Stimulated activated CD8-positive, alpha-beta memory T cell treated with anti-CD3 and anti-CD28 coated beads, Interleukin-4, amount 100 ng/mL, for 4 hours (primary cell): ENCODE measurements at places on chromosomes 4 and X.

DNA sequence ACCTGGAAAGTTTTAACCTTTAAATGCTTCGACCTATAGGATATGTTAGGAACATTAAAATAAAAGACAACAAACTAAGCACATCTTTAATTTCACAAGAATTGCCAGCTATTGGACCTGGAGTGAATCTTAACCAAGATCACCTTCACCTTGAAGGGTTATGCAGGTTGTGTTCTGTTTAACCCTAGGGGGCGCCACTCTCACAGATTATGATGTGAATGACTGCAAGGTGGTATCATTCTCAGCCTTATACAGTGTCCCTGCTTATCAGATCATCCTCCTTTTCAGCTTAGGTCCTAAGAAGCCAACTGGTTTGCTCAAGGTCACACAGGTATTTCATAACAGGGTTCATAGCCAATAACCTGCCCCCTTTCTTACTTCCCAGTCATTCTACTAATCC lies 23.5 kb downstream of the INTS6L start:
- DNase-seq: no peak

DNA sequence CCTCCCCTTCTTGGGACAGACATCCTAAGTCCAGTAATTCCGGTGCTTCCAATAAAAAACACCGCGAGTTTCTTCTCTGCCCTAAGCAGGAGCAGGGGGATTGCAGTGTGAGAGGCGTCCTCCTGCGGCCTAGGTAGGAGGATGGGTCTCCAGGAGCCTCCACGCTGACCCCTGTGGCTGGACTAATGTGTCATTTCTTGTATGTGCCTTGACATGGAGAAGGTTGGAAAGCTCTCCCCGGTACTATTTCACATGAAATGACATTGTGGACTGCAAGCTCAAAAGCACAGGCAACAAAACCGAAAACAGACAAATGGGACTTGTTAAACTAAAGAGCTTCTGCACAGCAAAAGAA lies 66.6 kb upstream of the ENPP6 start:
- DNase-seq: no peak

- DNase-seq: no peak
These were observed 18.6 kb downstream of the SEC24D start for GRCh38 chr4:118817178-118817930.

GRCh38 chr4:87580057-87580456 lies 28.3 kb upstream of the DSPP start:
- no peak for DNase-seq

DNA sequence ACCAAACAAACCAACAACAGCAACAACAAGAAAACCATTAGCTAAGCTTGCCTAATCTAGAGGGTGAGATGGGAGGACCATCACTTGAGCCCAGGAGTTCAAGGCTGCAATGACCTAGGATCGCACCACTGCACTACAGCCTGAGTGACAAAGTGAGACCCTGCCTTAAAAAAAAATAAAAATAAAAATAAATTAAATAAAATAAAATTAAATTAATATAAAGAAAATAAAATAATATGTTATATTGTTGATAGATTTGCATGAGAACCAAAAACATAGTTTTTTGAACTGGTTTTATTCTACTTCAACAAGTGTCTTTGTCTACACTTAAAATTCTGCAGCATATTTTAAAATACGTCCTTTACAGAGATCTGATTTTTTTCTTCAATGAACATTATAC lies 2683.1 kb downstream of the ARAP2 start:
- no peak for DNase-seq

- DNase-seq: no peak
These were observed 106.2 kb upstream of the PUDP start for GRCh38 chrX:7254144-7254543.

GRCh38 chr4:7382634-7383014 lies 52.1 kb downstream of the PSAPL1 start:
- no peak for DNase-seq

DNA sequence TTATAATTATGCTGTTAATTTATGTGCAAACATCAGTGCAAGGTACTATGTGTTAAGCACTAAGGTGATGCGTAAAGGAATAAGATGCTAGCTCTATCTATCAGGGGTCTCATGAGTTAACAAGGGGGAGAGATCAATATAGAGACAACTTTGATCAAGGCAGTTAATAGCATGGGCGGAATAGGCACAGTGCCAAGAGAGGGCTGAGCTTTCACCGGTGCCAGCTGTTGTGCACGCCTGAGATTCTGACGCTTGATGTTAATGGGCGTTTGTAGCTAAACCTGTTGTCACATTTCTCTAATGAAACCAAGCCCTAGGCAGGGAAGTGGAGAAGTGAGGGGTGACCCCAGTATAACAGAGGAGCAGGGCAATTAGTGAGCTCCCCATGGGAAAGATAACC lies 86.0 kb upstream of the NMU start:
- DNase-seq: no peak

DNA sequence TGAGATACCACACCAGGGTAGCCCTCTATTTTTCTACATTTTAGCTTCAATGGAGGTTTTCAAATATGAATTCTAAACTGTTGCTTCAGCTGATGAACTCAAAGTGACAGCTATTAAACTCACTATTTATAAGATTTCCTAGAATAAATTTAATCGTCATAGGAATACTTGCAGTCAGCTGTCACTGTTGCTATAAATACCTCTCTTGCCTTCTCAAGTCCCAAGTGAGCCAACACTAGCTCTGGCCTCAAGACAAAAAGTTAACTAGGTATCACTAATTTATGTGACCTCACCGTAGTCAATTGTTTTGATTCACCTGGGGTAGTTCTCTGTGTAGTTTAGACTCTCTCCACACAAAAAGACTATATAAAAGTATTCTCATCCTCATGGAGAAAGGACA lies 34.3 kb upstream of the PROM1 start:
- no peak for DNase-seq

DNA sequence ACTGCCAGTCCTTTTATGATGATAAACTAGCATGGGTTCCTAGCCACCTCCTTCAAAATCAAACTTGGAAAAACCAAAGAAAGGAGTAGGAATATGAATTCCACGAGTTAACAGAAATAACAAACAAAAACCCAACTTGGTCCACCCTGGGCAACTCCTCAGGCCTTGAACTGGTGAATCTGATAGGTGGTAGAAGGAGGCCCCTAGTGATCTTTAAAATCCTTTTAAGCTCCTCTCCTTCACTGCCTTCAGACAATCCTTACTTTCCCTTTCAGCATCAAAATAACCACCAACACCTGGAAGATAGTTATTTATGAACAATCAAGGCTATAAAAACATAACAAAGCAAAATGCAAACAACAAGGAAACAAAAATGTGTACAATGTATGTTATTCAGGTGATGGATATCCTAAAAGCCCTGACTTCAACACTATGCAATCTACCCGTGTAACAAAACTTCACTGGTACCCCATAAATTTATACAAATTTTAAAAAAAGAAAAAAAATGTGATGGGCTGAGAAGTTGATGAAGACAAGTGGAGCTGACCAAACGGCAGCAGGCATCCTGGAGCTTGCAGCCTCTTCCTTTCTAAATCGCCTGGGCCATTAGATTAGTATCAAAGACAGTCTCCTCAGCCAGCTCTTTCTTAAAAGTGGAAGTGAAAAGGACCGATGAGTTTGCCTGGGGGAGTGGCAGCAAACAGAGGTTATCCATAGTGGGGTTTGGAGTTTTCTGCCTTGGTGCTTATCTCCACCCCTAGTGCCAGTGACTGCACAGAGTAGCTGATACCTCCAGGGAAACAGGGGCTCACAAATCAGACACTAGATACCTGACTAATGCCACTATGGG lies 179.6 kb downstream of the TMA16 start:
- DNase-seq: no peak

GRCh38 chr4:115054836-115055235 lies 58.6 kb downstream of the NDST4 start:
- no peak for DNase-seq

DNA sequence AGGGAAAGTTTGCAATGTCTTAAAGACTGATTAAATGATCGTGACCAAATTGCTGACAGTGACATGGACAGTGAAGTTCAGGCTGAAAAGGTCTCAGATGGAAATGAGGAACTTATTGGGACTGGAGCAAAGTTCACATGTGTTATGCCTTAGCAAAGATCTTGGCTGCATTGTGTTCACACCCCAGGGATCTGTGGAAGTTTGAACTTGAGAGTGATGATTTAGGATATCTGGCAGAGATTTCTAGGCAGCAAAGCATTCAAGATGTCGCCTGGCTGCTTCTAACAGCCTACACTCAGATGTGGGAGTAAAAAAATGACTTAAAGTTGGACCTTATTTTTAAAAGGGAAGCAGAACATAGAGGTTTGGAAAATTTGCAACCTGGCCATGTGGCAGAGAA lies 21.4 kb downstream of the SCARB2 start:
- DNase-seq: no peak

- DNase-seq: no peak
These were observed 34.6 kb downstream of the PDLIM5 start for GRCh38 chr4:94486372-94486801.

- DNase-seq: peak; percentile 61
These were observed 20.2 kb downstream of the WDR1 start for GRCh38 chr4:10096201-10096977.

DNA sequence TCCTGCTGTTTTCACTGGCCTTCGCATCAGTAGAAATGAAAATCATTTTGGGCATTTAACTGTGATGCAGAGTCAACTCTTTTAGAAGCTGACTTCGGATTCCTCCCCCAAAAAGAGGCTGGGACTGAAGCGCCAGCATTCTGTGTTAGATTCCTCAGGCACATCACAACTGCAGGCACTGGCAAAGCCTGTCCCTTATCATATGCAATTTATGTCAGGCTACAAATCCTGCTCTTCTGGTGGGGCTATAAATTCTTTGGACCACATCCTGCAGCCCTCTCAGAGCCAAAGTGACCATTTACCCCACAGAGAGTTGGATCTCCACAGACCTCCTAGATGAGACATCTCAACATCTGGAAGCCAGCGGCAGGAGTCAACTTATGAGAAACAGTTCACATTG lies 138.4 kb downstream of the CBR4 start:
- DNase-seq: no peak

DNA sequence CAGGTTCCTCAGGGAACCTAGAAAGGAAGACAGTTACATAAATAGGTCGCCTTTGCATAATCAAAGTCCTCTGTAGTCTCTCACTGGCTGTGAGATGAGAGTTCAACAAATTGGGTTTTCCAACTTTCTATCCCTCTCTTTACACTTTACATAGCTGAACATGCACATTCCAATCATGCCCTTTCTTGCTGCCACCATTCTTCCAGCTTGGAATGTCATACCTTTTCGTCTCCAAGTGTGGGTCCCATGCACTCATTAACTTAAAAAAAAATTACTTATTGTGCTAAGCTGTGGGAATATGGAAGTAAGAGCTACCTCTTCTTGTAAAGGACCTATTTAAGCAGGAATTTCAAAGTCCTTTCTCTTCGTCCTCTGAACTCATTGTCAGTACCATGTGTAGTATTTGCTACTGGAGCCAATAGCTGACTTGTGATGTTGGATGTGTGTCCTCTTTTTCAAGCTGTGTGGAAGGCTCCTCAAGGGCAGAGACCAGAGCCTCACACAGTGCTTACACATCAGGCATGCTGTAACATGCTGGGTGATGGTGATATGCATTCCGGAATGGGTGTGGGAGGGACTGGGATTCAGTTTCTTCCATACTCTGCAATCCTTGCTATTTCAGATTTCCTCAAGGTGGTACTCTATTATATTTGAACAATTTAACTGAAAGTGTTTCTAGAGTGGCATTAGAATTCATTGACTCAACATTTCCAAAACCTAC lies 7.1 kb downstream of the ENOPH1 start:
- no peak for DNase-seq

- no peak for DNase-seq
These were observed 33.5 kb downstream of the CTBP1 start for GRCh38 chr4:1215141-1216075.

GRCh38 chrX:32137525-32137924 lies 1065.7 kb upstream of the FTHL17 start:
- no peak for DNase-seq

- no peak for DNase-seq
These were observed 22.1 kb upstream of the CEP135 start for GRCh38 chr4:55926610-55927009.

GRCh38 chr4:114479595-114479994 lies 119.0 kb upstream of the UGT8 start:
- no peak for DNase-seq

GRCh38 chrX:45381841-45382240 lies 181.2 kb upstream of the DIPK2B start:
- no peak for DNase-seq

DNA sequence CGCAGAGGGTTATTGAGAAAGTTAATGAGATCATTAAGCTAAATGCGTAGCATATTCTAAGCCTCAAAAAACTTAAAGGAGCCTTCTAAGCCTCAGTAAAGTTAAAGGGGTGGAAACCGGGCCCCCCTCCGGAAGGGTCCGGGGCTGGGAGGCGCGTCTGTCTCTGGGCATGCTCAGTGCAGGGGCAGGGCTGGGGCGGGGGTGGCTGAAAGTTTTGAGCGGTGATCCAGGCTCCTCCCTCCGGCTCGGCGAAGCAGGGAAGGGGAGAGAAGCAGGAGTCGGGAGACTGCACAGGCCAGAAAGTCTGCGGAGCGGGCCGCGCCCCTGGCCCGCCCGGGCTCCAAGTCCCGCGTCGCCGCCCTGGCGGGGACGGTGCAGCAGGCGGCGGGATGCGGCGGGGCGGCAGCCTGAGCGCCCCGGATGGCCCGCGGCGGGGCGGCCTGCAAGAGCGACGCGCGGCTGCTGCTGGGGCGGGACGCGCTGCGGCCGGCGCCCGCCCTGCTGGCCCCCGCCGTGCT lies at the start of gene EVC:
EVC (plus strand) TSS at position 241 of the 518 bp plus-strand sequence; CDS start at position 421, 180 bp downstream.
- no peak for DNase-seq

- DNase-seq: no peak
These were observed 201.4 kb downstream of the ARHGAP10 start for GRCh38 chr4:147933316-147933715.

DNA sequence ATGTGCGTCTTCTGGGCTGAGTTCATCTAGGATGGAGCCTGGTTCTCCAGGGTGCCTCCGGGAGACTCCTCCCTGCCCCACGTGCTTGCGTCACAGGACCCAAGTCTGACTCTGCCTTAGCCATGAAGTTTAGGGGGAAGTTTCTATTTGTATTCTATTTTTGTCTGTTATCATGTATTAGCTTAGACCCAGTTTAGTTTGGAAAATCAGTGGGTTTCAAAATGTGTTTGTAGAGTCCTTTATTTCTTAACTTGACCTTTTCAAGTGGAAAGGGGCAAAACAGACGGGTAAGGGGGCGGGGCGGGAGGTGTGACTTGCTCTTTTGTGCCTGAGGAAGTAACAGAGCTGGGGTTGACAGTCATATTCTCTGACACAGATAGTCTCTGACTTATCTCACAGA lies 86.0 kb downstream of the HTT start:
- no peak for DNase-seq

GRCh38 chrX:130716346-130716745 lies 186.7 kb downstream of the ENOX2 start:
- no peak for DNase-seq

DNA sequence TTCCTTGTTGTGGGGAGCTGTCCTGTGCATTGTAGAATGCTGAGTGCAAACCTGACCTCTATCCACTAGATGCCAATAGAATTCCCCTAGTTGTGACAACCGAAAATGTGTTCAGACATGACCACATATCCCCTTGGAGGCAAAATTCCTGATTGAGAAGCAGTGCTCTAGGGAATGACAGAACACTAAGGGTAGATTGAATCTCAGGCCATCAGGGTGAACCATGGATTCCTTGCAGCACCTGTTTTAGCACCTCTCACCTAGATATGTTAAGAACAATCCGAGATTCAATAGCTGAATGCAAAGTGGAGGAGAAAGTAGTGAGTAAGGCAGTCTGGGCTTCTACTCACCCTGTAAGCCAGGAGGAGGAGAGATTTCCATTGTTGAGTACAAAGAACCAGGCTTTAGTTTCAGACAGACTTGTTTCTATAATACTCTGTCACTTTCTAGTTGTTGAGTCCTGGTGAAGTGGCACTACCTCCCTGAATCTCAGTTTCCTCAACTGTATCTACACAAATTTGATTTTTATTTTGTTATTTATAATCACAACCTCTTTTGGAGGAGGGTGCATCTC lies 111.0 kb upstream of the RAP2C start:
- no peak for DNase-seq
